Activated CD4-positive, alpha-beta T cell treated with anti-CD3 and anti-CD28 coated beads, Interleukin-2, amount 10 ng/mL, durations not matched to agents 7 days and 5 days (primary cell): ENCODE measurements at places on chromosomes 6 and 20.

DNA sequence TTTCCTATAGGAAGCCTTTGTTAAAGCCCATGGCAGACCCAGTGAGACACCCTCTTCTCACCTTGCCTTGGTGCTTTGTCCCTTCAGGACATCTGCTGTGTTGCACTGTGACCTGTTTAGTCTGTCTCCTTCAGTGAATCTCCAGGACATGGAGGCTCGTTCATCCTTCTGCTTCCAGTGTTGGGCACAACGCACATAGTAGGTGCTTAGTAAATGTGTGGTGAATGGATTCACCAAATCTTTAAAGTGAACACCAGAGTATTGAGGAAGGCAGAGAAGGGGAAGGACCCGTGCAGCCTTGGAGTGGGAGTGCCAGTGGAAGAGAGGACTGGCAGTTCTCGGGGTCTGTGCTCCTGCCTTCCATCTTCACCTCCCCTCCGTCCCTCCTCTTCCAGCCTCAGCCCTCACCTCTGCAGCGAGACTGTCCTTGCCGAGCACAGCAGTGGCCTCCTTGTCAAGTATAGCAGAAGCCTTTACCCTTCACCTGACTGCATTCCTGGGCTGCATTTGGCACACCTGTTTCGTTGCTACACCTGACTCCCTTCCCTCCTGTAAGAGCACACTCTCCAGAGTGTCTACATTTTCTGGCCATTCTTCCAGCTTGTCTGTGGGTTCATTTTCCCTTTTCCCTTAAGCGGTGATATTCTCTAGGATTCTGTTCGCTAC is 49.2 kb downstream of the ARID1B start:
- DNase-seq: no peak

DNA sequence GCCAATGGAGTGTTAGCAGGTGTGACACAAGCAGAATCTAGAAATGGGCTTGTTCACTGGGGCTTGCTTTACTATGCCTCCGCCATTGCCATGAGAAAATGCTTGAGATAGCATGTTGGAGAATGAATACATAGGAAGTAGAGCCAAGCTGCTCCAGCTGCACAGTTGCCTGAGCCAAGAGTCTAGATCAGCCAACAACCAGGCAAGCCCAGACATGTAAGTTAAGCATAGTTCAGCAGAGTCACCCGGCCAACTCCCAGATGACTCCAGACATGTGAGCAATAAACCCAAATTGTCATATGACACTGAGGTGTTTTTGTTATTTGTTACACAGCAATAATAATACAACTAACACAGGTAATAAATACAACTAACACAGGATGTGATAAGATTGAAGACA is 167.9 kb downstream of the HAO1 start:
- no peak for DNase-seq

DNA sequence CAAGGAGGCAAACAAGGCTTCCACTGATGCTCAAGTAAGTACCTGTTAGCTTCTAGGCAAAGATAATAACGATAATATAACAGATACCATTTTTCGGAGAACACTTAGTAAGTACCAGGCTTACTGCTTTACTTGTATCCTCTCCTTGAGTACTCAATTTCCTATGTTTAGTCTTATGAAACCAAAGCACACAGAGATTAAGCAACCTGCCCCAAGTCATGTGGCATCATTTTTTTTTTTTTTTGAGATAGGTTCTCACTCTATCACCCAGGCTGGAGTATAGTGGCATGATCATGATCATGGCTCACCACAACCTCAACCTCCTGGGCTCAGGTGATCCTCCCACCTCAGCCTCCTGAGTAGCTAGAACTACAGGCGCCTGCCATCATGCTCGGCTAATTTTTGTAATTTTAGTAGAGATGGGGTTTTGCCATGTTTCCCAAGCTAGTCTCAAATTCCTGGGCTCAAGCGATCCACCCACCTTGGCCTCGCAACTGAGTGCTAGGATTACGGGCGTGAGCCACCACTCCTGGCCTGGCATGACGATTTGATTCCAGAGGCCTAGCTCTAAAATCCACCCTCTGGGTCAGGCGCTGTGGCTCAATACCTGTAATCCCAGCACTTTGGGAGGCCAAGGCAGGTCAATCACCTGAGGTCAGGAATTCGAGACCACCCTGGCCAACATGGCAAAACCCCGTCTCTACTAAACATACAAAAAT is 14.0 kb downstream of the SPAG4 start:
- DNase-seq: no peak

DNA sequence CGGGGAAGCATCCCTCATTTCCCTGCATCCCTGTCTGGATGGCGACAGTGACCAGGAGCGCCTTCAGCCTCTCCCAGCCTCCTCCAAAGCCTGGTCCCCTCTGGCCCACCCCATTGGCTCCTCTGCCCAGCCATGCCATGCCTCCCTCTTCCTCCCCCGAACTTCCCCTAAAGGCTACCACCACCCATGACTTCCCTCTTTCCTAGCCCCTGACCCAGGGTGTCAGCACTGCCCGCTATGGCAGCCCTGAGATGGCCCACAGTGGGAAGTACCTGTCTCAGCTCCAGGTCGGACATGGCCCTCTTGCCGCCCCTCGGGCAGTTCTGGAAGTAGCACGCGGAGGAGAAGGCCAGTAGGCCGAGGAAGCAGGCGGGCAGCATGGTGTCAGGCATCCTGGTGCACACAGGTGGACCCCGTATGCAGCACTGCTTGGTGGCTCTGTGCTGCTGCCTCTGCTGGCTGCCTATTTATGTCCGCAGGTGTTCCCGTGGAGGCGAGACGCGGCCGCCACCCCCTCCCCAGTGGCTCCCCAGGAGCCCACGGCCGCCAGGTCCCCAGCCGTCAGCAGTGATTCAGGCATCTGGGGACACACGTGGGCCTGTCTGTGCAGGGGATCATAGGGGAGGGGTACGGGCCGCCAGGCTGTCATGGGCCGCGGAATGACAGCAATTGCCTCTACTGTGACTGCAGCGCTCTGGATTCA is at the start of gene AVP:
AVP (minus strand) TSS at position 442 of the 703 bp plus-strand sequence; CDS start at position 392, 50 bp downstream.
- no peak for DNase-seq

DNA sequence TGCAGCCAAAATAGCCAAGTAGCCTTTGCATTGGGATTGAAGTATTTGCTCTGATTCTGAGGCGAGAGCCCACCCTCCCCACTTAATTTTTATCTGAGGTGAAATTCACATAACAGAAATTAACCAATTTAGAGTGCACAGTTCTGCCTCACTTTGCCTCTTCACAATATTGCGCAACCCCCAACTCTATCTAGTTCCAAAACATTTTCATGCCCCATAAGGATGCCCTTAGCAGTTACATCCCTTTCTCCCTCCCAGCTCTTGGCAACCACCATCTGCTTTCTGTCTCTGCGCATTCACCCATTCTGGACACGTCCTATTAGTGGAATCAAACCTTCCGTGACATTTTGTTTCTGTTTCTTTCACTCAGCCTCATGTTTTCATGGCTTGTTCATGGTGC is 9.0 kb downstream of the MAS1L start:
- no peak for DNase-seq

DNA sequence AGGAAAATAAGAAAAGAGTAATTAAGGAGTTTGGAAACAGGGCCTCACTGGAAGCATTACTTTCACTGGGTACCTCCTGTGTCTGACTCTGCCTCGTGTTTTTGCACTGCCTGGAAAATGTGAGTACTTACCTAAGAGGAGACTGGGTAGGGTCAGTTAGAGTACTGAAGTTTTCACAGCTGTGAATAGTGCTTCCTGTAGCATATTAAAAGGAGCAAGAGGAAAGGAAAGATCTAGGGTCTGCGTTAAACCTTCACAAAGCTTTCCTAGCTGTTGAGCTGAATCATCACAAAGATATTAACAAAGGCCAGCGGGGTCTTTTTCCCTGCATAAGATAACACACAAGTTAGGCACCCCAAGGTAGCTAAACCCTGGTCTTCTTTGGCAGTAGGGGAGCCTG is 82.3 kb downstream of the MLIP start:
- no peak for DNase-seq

GRCh38 chr6:56235245-56235644 is 12.1 kb downstream of the COL21A1 start:
- DNase-seq: no peak

GRCh38 chr20:59160389-59161115 is 3.1 kb upstream of the ZNF831 start:
- no peak for DNase-seq

DNA sequence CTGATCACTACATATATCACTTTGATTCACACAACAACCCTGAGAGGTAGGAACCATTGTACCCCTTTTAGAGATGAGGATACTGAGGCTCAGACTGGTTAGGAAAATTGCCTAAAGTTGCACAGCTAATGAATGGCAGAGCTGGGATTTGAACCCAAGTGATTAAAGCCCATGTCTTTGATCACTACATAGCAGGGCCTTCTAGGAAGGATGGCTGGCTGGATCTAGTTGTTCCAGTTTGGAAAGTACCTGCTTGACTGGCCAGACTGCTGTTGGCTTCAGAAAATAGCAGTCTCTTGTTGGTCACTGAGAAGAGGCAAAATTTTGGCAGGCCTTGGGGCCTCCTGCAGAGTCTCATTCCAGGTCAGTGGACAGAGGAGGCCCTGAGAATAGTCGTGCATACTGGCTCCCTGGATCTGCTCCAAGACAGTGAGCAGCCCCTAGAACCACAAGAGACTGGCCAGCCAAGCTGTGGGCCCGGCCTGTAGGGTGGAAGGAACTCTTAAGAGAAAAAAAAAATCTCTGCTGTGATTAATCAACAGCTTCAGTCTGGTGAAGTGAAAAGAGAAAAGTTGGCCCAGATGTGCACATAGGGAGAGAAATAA is 17.5 kb downstream of the PPARD start:
- no peak for DNase-seq

DNA sequence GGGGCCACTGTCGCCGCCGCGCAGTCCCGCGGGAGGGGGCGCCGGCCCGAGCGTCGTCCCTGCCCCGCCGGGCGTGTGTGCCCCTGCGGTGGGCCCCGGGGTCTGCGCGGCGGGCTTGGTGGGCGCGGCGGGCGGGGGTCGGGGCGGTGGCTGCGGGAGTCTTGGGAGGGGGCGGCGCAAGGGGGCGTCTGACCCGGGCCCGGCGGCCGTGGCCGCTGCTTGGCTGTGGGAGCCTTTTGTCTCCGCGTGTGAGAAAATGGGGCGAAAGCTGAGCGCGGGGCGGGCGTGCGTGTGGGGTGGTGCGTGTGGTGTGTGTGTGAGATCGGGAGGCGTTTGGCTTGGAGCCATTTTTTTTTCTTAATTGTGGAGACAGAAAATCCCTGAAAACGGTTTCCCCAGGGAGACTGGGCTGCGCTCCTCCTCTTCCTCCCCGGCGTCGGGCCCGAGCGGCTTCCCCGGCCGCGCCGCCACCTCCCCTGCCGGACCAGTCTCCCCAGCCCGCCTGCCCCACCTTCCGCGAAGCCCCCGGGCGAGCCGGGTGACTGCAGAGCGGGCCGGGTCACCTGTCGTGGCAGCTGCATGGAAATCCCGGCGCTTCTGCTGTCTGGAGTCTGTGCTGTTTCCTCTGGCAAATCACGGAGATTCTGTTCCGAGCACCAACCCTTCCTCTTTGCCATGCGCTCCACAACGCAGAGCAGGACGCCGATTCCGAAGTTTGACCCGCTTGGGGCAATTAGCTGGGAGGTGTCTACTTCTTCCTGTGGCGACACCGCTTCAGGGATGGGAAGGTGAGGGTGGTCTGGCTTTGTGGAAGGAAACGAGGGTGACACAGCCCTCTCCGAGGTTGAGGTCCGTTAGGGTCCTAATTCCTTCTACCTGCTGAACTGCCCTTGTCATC is 64.4 kb downstream of the GTF2H5 start:
- DNase-seq: peak; percentile 39

- DNase-seq: no peak
Measured at GRCh38 chr6:167130712-167131684, 8.1 kb downstream of the CCR6 start.

DNA sequence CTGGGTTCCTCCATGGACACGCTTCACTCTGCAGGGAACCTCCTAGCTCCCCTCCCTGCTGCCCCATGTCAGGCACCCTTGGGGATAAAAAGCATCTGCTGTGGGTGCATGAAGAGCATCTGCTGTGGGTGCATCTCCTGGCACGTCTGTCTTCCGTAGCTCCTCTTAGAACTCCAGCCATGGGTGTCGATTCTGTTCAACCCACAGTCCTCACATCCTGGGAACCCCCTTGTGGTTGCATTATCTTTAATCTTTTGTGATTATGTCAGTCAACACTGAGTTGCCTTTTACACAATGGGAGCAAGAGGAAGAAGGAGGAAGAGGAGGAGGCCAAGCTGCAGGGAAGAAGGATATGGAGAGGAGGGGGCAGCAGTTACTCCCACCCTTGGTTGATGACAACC is 24.1 kb upstream of the CCR6 start:
- DNase-seq: peak; percentile 20

DNA sequence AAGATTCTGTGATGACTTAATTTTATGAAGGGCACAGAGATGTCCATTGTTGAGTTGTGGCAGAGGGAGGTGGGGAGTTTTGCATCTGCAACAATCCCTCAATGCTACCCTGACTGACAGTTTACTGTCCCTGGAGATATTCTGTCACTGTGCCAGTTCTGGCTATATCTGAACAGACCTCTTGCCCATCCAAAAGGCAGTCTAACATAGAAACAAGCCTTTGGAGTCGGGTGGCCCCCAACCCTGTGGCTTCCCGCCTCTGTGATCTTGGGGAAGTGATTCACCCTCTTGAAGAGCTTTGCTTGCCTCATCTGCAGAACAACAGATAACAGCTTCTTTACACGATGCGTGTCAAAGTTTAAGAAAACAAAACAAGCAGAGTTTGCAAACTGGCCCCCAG is 3.8 kb upstream of the E2F1 start:
- peak; percentile 66 for DNase-seq

DNA sequence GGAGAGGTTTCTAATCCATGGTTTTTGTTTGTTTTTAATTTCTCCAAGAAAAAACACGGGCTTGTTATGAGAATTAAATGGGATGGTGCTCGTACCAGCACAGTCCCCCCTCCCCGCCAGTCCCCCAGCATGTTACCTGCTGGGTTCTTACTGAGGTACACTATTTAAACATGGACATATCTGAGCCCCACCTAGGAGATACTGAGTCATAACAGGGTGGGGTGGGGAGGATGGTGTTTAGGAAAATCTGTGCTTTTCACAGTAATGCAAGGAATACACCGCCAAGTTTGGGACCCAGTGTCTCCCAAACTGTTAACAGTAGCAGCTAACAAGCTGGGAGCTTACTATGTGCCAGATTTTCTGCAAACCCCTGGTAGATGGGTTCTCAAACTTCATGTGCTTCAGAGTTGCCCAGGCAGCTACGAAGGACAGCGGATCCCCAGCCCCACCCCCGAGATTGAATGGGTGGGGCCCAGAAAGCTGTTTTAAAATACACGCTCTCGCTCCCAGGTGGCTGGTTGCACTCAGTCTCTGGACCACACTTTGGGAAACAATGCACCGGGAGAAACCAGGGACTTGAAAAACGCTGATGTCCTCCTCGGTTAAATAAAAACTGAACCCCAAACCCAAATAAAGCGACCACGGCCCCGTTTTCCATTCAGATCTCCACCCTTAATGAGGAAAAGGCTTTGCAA is 995 bp downstream of the ZFP64 start:
- DNase-seq: peak; percentile 46
